ENCODE measurements at places on chromosomes 12 and 14. TPM values are rescaled to one million over a fixed set of nuclear protein-coding genes. Genes with fewer than 3 reads are reported as not detected.
A peak's percentile ranks its signal among the peaks of the same experiment; 100 is the strongest.

DNA sequence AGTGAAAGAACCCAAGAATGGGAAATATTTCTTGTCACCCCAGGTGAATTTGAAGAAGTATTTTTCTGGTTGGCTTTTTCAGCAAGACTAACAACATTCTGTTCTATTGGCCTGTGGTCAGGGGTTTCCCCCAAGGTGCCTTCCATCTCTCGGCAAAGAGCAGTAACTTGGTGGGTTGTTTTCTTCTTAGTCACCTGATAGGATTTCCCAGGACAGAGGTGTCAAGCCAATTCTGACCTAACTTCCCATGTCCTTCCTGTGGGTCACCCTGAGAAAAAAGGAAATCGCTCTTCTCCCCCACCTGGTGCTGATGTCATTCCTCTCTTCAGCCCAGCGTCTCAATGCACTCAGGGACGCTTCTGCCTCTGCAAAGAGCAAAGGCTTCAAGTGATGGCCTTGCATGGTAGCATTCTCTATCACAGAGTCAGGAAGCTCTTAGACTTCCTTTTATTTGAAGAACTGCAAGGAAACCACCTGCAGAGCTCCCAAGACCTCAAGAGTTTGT lies 16.1 kb upstream of the IFNG start:
- peak; percentile 21 for DNase-seq

- DNase-seq: peak; percentile 93
Observed at GRCh38 chr12:89390802-89391673, 38.7 kb upstream of the DUSP6 start.

- peak; percentile 23 for DNase-seq
Observed at GRCh38 chr12:121857322-121858246, 1.1 kb downstream of the HPD start.

GRCh38 chr12:59698600-59698999 lies 102.8 kb downstream of the SLC16A7 start:
- peak; percentile 52 for DNase-seq

DNA sequence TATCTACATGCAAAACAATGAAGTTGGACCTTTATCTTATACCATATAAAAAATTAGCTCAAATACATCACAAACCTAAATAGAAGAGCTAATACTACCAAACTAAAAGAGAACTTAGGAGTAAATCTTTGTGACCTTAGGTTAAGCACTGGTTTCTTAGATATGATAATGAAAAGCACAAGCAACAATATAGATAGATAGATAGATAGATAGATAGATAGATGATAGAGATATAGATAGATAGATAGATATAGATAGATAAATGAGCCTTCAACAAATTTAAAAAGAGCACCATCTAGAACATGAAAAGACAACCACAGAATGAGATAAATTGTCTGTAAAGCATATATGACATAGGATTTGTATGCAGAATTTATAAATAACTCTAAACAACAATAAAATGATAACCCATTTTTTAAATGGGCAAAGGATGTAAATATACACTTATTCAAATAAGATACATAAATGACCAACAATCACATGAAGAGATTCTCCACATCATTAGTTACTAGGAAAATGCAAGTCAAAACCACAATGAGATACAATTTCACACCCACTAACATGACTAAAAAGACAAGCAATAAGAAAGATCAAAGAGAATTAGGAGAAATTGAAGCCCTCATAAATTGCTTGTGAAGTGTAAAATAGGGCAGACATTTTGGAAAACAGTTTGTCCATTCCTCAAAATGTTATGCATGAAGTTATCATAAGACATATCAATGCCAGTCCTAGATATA lies 293.7 kb downstream of the BTG1 start:
- DNase-seq: no peak

Gene TMPRSS12
- total RNA-seq: not detected

Gene P2RX2
- not detected for total RNA-seq

Data from renal cortical epithelial cell (primary cell).